ENCODE measurements at places on chromosomes 4 and X.

- DNase-seq = no peak
Observed at GRCh38 chrX:152892499-152892898, 5.4 kb upstream of the ZNF185 start.

- DNase-seq = no peak
Observed at GRCh38 chrX:152929898-152930297, 32.0 kb downstream of the ZNF185 start.

- no peak for DNase-seq
Observed at GRCh38 chr4:141329174-141329569, 108.5 kb downstream of the ZNF330 start.

DNA sequence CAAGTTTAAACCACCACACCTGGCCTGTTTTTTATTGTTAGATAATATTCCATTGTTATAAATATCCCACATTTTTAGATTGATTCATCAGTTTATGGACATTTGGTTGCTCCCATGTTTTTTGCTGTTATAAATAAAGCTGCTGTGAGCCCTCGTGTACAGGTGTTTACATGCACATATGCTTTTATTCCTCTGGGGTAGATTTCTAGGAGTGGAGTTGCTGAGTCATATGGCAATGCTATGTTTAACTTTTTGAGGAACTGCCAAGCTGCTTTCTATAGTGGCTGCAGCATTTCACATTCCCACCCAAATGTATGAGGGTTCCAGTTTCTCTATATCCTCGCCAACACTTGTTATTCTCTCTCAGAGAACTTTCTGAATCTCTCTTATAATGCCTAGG is 90.5 kb downstream of the TBL1X start:
- no peak for DNase-seq

- no peak for DNase-seq
Observed at GRCh38 chrX:49226946-49227345, 6.2 kb downstream of the CACNA1F start.

- DNase-seq = peak; percentile 44
Observed at GRCh38 chr4:139665690-139666529, at the start of gene MGST2. Gene MGST2 (plus strand): TSS chr4:139665819. CDS start chr4:139666020, 201 bp downstream.

- no peak for DNase-seq
Observed at GRCh38 chr4:177455561-177455970, 13.3 kb upstream of the AGA start.

- no peak for DNase-seq
Observed at GRCh38 chr4:110364911-110365520, 110.9 kb upstream of the ENPEP start.

DNA sequence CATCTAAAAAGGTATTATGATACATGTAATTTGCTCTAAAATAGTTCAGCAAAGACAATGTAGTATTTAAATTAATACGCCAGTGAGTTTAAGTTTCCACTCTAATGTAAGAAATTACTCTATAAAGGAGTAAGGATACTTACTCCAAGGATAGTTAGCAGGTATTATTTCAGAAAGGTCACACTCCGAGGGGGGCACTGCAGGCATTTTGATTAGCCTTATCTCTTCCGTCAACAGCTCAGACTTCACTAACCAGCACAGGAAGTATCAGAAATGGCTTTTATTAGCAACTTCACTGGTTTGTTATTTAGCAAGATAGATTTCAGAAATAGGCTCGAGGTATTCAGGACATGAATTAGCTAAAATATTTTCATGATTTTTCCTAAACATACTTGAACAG is 127.0 kb downstream of the COX18 start:
- DNase-seq = no peak

DNA sequence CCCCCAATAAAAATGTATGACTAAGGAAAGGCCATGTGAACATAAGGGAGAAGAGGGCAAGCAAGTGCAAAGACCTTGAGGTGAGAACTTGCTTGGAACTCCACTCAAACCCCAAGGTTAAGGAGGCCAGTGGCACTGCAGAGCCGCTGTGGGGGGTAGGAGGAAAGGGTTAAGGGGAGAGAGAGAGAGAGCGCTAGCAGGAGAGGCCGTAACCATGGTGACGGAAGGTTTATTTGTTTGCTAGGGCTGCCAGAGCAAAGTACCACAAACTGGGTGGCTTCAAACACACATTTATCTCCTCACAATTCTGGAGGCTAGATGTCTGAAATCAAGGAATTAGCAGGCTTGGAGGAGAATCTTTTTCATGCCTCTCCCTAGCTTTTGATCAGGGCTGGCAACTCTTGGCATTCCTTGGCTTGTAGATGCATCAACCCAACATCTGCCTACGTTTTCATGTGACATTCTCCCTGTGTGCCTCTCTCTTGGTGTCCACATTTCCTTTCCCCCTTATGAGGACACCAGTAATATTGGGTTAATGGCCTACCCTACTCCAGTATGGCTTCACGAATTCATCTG is 35.2 kb downstream of the SMIM20 start:
- no peak for DNase-seq

DNA sequence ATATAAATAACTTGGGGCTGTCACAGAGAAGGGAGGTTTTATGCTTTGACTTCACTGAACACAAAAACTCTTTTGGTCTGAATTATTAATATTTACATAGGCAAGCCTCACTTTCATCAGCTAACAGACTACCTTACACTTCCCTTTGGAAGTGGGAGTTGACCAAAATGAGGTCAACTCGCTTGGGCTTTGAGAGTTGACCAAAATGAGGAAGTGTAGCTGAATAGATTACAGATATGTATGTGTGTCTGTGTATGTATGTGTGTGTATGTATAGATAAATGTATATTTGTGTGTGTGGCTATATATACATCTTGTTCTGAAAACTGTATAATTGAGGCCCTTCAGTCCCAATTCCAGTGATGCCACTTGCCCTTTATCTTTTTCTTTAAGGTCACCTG is 113.3 kb upstream of the IL13RA1 start:
- DNase-seq = no peak

- DNase-seq = no peak
Observed at GRCh38 chr4:155855897-155856296, 10.2 kb downstream of the ASIC5 start.

- no peak for DNase-seq
Observed at GRCh38 chr4:24179201-24179840, 289.5 kb upstream of the PPARGC1A start.

GRCh38 chrX:104913348-104913747 is 307.1 kb downstream of the TEX13A start:
- DNase-seq = no peak

DNA sequence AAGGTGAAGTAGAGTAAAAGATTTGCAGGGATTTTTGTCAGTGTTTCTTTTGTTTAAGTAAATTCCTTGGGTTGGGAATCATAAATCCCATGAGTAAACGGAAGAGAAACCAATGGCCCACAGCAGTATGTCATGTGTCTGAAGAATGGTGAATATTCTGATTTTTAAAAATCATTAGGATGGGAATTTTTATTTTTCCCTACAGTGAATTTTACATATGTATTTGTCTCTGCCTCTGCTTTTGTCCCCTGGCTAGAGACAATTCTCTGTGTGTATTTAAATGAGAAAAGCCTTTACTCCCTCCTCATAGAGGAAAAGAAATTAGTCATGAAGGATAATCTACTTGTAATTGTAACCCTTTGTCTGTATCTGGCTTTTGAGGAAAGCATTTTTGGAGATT is 152.1 kb downstream of the THOC2 start:
- DNase-seq = no peak

DNA sequence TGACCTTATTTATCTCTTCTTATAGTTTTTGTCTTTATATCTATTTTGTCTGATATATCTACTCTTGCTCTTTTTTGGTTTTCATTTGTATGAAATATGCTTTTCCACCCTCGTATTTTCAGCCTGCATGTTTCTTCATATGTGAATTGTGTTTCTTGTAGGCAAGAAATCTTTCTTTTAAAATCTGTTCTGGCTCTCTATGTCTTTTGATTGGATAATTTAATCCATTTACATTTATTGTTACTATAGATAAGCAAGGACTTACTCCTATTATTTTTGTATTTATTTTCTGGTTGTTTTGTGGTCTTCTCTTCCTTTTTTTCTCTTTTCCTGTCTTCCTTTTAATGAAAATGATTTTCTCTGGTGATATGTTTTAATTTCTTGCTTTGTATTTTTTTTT is 403.1 kb downstream of the DCAF12L2 start:
- DNase-seq = no peak

- no peak for DNase-seq
Observed at GRCh38 chr4:116499-116898, 7.8 kb upstream of the ZNF718 start.

- no peak for DNase-seq
Observed at GRCh38 chr4:54227256-54228055, 1.6 kb upstream of the PDGFRA start.

DNA sequence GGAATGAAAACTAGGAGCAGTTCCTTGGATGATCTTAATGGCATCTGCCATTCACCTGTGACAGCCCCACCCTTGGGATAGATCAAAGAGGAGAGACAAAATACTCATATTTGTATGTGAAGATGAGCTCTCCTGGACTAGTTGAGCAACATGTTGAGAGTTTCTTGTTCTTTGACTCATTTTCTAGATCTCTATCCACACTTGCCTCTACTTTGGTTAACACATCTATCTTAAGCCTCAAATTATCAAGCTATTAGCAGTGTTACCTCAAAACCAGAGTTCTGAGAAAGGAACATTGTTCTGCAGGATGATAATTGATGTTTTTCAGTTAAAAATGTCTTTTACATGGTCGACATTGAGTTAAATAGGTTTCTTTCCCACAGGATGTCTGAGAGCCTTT is 94.2 kb upstream of the TEX13D start:
- DNase-seq = no peak

DNA sequence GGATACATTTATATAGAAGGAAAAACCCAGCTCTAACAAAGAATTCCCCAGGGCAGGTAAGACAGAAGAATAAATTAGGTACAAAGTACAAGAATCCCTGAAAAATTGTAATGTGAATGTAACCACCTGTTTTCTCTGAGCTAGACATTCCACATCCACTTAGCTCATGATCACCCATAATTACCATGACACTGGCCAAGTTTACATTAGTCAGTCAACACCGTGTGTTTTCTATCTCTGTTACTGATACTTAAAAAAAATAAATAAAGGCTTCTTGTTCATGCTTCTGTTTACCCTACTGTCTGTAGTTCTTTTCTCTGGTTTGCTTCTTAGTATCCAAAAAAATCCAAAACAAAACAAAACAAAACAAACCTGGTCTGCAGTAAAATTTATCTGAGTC is 66.0 kb downstream of the CBLL2 start:
- DNase-seq = no peak

DNA sequence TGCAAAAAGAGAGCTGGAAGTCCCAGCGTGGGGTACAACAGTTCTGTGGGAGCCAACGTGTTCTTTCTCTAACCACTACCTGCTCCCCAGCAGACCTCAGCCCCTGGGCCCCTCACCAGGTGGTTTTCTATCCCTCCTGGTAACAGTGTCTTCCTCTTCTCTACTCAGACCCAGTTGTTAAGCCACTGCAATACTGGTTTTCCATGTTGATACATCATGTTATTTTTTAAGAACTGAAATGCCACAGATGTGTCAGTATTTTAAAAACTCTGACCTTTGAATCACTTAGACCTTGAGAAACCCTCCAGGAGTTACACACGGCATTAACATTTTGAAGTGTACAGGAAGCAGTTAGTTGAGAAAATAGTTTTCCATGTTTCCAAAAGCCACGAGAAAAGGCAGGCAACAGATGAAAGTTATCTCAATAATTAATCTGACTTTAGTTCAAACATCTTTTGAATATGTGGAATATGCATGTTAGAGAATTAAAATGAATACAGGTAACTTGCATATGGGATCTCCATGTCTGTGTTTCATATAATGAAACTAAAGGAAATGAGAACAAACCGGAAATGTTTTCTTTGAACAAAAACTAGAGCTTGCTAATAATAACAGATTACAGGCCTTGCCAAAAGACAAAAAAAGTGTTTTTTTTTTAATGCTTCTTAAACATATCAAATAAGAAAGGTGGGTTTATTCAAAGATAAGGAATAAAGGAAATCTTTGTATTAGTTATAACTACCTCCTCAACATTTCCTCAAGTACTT is 108.8 kb downstream of the ZNF827 start:
- no peak for DNase-seq

DNA sequence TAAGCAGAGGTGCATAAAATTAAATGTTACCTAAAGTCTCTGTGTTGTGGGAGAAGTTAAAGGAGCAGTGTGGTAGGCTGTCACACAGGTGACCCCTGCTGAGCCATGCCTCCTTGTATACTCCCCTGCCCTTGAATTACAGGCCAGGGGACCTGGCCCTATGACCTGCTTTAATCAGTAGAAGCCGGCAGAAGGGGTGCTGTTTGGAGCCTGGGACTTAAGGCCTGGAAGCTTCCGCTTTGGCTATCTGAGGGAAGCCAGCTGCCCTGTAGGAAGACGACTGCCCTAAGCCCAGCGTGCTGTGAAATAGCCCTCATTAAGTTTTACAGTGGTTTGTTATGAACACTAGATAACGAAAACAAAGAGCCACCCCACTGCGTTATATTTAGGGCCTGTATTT is 34.1 kb downstream of the SPINK2 start:
- DNase-seq = no peak

- DNase-seq = no peak
Observed at GRCh38 chr4:94841864-94842221, 84.1 kb downstream of the BMPR1B start.

DNA sequence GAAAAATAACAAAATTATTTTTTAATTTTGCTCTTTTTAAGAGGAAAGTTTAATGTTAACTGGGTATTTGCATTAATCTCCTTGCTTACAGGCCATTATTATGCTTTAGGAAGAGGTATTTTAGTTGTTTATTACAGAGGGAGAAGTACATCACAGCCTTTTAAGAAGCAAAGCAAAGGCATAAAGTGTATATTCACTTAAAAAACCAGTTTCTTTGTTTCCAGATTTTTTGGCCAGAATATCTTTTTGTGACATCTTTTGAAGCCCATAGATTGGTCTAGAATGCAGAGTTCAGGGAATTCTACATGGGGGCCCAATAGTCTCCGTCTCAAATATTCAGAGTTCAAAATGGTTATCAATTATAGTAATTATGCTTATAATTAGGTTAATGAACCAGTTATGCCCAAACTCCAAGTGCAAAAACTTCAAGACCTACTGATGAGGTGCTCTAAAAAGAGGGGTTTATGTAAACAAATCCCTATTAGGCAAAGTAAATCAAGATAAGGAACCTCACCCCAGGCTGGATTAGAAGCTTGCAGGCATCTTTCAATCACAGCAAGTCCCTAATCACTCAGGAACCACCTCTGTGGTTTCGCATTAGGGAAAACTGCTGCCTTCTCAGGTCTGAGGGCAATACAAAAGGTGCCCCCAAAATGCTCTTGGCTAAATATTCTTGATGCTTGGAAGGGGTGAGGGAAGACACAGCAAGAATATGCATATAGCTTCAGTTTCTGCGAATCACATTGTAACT is 1.4 kb downstream of the CXXC4 start:
- no peak for DNase-seq

- DNase-seq = no peak
Observed at GRCh38 chr4:20711335-20711734, 11.1 kb downstream of the PACRGL start.

DNA sequence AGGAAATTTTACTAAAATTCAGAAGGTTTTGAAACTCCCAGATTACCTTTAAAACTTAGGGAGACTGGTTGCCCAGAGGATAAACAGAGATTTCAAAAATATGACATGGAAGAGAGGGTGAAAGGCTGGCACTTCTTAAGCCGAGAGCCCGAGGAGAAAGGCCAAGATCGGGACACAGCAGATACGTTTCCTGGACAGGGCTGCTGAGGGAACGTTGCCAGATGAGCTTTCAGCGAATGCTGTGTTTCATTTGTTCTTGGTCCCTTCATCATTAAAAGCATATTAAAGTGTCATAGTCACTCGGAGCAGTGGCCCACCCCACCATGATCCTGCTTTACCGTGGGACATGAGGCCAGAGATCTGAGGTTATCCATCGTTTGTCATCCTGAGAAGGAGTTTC is 37.9 kb upstream of the STOX2 start:
- no peak for DNase-seq

Measured in posterior cingulate gyrus (tissue), 11 donors.